Activated T-cell treated with anti-CD3 and anti-CD28 coated beads for 4 hours (primary cell): ENCODE measurements at places on chromosomes 13 and 19.

DNA sequence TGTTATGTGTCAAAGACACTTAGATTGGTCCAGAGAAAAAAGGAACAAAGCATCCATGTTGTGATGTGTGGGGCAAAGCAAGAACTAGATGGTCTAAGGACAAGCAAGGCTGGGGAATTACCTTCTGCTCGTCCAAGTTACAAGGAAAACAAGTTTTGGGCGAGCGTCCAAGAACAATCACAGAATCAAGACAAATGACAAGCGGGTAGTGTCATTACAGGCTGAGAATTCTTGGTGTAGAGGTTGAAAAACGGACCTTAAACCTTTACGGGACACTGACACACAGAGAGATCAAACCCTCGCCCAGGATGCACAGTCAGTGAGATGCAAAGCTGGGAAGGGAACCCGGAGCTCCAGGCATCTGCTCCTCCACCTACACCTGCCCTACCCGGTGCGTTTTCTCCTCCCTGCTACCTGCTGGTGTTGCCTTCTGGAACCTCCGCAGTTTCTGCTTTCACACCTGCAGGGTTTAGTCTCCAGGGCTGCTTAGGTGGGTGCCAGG, 515 bp upstream of the ZNF324B start:
- no peak for DNase-seq

DNA sequence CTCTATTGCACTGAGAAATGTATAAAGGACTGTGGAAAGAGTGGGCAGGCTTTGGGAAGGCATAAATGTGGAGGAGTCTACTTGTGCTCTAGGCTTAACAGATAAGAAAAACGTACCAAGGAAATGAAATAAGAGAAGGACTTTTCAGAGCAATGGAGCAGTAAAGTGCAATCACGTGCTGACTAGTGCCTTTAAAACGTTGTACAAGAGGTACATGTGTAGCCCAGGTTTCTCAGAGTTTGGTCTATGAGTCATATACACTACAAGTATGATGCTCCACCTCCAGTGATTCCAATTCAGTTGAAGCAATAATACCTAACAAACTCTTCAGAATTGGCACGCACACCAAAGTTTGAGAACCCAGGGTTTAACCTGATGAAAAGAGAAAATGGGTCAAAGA, 13.4 kb upstream of the FNDC3A start:
- no peak for DNase-seq

DNA sequence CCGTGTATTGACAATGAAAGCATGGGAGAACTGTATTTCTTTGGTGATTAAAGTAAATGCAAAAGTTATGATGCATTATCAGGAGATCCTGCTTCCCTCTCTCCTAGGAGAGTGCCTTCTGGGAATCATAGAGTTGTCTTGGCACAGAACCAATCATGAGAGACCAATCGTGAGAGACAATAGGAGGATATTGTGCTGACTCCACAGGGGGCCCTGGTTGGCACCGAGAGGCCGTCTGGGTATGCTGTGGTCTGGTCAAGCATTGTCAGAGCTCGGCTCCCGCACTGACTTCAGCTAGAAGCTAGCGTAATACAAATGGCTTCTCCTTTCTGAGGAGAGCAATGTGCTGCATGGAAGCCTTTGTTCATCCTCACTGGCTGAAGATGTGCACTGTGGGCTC, 131.5 kb upstream of the GJB6 start:
- no peak for DNase-seq

GRCh38 chr13:93794197-93794885, 567.7 kb downstream of the GPC6 start:
- DNase-seq, result no peak

GRCh38 chr13:27132538-27132937, 39.1 kb downstream of the USP12 start:
- no peak for DNase-seq
